Stimulated activated CD4-positive, alpha-beta T cell treated with anti-CD3 and anti-CD28 coated beads, Interleukin-15, amount 100 ng/mL, for 1 hour (primary cell): ENCODE measurements at places on chromosomes 3 and 15.

DNA sequence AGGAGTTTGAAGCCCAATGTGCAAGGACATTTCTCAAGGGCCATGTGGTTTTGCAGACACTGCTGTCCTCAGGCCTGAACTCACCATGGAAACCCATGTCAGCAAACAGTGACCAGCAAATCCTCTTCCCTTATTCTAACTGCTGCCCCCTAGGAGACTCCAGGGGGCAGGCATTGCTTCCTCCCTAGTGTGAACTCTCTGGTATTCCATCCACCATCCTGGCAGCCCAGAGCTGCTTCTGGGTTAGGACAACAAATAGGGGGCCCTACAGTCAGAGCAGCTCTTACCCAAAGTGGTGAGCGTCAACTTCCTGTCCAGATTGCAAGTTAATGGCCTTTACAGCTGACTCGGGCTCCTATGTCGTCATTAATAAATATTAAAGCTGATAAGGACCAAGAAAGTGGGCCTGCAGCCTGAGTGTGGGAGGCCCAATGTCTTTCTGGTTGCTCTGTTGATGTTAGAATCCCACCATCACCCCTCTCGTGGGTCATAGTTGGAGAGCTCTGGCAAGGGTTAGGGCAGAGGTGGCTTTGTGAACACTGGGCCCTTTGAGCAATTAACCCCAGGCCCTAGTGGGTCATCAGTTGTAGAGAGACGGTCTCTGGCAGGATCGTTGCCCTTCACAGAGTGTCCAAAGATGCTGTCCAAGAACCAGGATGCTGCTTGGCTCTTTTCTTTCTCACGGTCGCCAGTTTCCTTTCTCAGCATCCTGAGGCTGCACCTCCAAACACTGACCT lies 41.5 kb downstream of the TGM4 start:
- DNase-seq: no peak

GRCh38 chr3:101229681-101230080 lies 90.7 kb downstream of the IMPG2 start:
- DNase-seq: no peak

DNA sequence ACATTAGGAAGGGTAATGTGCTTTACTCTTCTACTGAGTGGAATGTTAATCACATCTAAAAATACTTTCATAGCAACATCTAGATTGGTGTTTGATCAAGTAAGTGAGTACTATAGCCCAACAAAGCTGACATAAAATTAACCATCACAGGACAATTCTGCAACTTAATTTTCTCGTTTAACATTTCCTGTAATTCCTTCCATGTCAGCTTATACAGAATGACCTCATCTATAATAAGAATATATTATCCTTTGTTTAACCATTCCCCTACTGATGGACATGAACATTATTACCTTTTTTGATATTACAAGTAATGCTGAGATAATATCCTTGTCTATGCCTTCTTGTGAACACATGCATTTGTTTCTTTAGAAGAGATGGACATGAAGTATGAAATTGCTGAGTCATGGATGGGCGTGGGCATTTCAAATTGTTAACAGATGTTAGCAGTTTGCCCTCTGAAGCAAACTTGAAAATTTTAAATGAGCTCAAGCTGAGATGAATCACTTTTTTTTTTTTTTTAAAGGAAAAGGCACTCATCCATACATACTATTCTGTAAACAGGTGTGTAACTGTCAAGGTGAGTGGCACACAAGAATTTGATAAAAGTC lies 85.1 kb downstream of the OXNAD1 start:
- DNase-seq: no peak

GRCh38 chr3:189076449-189076848 lies 95.3 kb upstream of the TPRG1 start:
- DNase-seq: no peak

- no peak for DNase-seq
Observed at GRCh38 chr3:174101244-174101643, 703.7 kb downstream of the NLGN1 start.

DNA sequence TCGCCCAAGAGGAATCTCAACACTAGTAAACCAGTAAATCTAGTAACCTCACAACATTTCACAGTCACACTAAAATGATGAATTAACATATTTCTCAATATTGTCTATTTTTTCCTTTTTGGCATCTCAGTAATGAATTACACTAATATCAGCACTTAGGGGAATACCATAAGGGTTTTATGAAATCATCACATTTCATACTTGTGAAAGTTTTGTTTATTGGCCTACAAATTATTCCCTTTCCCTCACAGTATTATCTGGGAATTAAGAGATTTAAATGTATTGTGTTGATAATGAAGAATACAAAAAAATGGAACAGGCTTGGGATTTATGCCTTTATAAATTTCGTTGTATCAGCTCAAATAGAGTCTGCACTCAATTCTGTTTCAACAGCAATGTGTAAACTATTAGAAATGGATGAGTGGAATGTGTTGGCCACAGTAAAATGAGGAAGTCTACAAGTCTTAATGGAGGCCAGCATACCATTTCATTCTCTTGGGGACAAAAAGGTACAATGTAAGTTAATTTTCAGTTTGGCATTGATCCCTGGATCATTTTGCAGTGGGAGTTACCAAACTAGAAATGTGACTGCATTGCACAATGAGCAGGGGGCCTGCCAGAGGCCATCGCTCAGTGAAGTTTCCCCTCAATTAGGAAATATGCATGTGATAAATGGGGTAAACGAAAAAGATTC lies 195.4 kb downstream of the FMN1 start:
- DNase-seq: no peak
